Stimulated activated CD8-positive, alpha-beta memory T cell treated with anti-CD3 and anti-CD28 coated beads, Interleukin-7, amount 100 ng/mL, for 1 hour (primary cell): ENCODE measurements at places on chromosomes 4 and X.

- no peak for DNase-seq
These were observed 4.2 kb downstream of the PDHA1 start for GRCh38 chrX:19347916-19348315.

- no peak for DNase-seq
These were observed 919.6 kb upstream of the DIAPH2 start for GRCh38 chrX:95764972-95765451.

DNA sequence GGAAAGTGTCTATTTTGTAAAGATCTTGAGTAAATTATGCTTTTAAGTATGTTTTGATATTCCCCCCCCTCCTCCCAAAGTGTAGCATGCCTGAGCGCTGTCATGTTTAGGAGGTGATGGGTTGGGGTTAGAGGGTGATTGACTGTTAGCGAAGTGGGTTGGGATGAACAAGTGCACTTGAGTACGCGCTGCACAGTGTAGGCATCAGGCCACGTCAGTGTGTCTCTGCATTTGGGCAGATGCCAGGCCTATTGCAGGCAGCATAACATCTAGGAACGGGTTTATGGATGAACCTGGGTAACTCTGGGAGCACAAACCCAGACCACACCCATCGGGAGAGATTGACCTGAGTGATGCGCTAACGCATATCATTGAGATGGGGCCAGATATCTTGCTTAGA, 111.2 kb downstream of the TBL1X start:
- DNase-seq = no peak

- DNase-seq = no peak
These were observed 112.5 kb downstream of the ANAPC10 start for GRCh38 chr4:144985531-144985930.

GRCh38 chr4:61889117-61889516, 689.0 kb downstream of the ADGRL3 start:
- DNase-seq = no peak

DNA sequence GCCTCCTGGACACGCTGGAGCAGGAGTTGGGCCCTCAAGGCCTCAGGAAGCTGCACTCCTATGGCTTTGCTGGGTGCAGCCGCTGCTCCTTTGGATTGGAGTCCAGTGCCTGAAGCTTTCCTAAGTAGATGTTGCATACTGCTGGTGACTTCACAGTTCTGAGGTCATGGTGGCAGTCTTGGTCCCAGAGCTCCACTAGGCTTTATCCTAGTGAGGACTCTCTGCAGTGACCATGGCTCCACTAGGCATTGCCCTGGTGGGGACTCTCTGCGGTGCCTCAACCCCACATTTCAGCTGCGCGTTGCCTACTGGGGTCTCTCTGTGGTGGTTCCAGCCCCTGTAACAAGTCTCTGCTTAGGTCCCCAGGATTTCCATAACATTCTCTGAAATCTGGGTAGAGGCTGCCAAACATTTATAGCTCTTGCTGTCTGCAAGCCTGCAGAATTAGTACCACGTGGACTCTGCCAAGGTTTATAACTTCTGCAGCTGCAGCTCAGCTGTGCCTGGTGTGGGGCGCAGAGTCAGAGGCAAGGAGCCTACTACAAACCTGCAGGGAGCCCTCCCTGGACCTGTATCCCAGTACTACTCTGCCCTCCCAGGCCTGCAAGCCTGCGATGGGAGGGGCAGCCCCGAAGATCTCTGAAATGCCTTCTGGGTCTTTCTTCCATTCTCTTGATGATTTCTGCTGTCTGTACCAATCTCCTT, 46.0 kb upstream of the NFKB1 start:
- DNase-seq = no peak

DNA sequence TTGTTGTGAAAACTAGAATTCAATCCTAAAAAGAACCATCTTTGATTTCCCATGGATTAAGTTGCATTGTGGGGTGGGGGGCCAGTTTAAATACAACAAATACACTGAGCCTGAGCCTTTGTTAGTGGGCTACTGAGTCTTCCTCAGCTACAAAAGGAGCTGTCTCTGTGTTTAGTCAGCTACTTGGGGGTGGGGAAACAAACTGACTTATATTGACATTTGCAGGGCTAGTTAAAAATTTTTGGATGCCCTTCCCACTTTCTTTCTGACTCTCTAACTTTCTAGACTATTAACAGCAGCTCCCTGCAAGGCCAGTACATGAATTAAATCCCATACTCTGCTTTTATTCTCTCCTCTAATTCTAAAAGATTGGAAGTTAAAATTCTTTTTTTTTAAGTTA, 32.5 kb upstream of the FHDC1 start:
- no peak for DNase-seq

- no peak for DNase-seq
These were observed 180.8 kb downstream of the VEGFC start for GRCh38 chr4:176611951-176612350.

- DNase-seq = no peak
These were observed 90.4 kb downstream of the PHOX2B start for GRCh38 chr4:41658163-41658562.

DNA sequence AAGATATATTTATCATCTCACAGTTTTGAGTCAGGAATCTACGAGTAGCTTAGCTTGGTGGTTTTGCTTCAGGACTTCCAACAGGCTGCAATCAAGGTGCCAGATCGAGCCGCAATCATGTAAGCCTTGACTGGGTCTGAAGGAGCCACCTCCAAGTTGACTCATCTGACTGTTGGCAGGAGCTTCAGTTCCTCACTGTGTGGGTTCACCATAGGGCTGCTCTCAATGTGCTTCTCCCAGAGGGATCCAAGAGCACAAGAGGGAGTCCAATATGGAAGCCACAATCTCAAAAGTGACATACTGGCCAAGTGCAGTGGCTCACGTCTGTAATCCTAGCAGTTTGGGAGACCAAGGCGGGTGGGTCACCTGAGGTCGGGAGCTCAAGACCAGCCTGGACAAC, 26.5 kb downstream of the DCHS2 start:
- DNase-seq = no peak

DNA sequence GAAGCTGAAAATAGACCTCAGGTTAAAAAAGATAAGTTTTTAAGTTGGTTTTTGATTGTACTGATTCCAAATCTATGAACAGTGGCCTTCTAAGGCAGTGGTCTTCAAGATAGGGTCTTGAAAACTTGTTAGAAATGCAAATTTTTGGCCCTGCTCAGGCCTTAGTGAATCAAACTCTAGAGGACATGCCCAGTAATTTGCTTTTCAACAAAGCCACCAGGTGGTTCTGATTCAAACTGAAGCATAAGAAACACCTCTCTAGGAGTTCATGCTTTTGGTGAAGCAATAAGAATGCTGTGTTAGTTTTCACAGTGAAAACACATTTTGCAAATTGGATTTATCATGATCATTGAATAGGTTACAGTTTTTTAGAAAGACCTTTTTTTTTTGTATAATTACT, 1849.4 kb upstream of the AGA start:
- DNase-seq = no peak

GRCh38 chr4:67700116-67700737, 728 bp downstream of the UBA6 start:
- no peak for DNase-seq

- no peak for DNase-seq
These were observed 260.7 kb upstream of the SFRP2 start for GRCh38 chr4:154049457-154050181.

DNA sequence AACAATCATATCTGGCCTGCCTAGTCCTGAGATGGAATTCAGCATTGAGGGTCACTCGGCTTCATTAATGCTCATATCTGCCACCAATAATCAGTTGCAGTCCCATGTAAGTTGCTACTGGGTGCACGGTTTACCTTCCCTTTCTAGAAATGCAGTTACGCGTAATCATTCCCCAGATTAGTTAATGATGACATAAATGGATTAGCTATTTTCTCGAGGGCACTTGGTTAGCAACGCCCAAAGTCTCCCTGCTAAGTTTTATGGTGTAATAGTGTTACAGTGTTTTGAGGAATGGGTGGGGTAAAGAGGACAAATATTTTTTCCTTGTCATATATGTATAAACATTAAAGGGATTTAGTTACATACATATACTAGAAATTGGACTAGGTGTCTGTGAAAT, 118.8 kb downstream of the MID1 start:
- no peak for DNase-seq

DNA sequence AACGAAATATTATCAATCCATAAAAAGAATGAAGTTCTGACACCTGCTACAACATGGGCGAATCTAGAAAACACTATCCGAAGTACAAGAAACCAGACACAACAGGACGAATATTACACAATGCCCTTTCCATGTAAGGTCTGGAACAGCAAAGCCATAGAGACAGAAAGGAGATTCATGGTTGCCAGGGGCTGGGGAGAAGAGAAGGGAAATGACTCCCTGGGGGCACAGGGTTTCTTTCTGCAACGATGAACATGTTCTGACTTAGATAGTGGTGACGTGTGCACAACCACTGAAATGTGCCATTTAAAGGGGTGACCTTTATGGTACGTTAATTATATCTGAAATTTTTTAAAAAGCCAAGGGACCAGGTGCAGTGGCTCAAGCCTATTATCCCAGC, 28.3 kb downstream of the GPR143 start:
- no peak for DNase-seq

DNA sequence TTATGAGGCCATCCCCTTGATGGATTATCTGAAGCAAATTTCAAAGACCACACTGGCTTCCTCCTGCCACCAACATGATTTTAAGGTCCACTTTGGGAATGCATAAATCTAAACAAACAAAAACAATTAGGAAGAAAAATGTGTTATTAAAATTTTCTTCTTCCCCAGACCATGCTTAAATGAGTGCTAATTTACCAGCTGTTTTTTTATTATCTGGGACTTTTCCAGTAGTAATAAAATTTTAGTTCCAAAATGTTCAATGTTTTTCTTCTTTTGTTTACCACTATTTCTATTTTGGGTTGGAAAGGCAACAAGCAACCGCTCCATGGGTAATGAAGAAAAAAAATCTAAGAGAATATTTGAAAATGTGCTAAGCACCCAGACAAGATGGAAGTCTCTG, 62.3 kb downstream of the POLR2B start:
- DNase-seq = no peak

DNA sequence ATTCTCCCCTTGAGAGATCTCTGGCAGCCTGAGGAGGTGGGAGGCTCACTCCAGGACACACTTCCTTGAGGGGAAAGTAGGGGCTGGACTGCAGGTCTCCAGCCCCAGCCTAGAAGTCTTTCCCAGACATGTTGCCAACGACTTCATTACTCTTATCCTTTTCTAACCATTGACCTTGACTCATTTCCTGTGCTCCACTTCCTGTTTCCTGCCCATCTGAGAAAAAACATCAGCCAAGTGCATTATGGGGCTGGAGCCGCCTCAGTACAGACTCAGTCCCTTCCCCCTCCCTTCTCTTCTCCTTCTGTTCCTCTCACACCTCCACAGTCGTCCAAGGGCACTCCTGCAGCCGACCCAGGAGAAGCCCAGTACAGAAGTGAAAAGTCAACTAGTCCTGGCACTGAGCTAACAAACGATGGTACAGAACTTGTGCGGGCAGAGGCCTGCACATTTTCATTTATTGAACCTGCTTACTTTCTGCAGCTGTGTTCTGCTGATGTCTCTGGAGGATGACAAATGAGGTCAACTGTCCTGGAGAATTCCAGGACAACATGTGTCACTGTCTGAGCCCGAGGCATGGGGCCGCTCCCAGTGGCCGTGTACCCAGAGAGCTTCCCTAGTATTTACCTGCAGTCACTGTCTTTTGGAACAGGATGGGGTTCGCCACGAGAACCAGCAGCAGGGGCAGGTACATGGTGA, 20.1 kb downstream of the GPR143 start:
- no peak for DNase-seq

DNA sequence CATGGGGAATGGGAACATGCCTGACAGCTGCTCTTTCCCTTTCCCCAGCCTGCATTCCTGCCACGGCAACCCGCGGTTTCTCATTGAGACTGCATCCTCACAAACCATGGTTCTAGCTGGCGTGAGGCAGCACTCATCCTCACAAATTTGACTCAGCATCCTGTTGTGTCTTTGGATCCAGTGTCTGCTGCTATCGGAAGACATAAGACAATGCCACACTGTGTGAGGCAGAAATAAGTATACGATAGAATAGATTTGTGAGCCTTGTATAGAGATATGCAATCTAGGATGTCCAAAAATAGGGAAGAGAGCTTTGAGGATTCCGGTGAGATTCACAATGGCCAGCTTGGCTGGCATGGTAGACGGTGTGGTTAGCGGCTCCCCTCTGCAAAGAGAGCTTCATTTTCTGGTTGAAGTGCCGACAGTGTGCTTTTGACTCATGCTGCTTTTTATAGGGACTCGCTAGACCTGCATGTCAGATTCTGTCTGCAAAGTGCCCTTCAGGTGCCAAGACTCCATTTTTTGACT, 161.3 kb upstream of the PSAPL1 start:
- no peak for DNase-seq

DNA sequence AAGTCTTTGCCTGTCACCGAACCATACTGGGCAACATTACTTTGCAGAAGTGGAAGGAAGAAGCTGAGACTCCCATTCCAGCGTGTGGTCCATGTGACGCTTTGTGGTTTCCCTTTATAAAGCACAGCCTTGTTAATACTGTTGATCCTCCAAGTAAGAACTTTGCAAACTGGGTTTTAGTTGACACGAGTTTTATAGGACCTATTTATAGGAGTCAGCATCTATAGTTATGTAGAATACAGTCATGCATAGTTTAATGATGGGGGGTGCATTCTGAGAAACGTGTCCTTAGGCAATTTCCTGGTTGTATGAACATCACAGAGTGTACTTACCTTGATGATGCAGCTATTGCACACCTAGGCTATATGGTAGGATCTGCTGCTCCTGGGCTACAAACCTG, 1879.4 kb upstream of the TENM3 start:
- DNase-seq = no peak

DNA sequence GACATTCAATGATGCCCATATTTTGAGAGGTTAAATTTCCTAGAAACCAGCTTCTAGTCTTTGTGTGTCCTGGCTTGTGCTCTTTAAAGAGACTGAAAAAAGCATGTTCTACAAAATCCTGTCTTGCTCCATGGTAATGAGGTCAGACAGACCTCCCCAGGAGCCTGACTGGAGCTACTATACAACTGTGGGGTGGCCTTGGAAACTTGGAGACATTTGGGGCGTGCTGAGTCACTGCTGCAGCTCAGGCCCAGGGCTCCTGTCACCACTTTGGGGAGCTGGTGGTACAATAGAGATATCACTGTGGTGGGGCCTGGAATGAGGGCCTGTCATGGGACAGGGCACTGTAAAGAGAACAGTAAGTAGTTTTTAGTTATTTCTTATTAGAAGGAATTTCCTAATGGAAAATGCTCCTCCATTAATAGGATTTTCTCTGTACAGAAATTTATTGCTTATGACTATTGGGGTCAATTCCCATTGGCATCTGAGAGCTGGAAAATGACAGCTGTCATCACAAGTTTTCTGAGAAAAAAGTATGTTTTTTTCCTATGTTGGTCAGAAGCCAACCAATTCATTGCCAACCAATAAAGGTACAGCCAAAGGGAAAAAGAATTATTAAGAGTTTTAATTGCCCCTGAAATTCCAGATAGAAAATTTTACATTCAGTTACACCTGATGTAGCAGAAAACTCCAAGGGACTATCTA, 207.4 kb upstream of the JADE1 start:
- DNase-seq = no peak

DNA sequence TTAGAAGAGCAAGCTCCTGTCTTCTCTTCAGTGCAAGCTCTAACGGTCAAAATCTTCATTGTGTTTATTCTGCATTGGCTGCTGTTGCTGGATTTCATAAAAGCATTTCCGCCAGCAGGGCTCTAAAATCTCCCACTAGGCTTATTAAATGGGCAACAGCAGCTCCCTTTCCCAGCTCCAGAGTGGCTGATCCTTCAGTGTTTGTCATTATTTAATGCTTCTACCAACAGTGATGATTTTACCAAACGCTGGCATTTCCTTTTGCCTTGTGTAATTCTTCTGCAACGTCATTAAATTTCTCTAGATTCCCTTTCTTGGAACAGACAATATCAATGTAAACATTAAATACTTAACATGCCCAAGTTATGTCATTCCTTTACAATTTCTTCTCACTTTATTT, 20.1 kb downstream of the SLC7A11 start:
- no peak for DNase-seq
